ENCODE measurements at places on chromosomes 13 and 19. TPM values are rescaled to one million over a fixed set of nuclear protein-coding genes. Genes with fewer than 3 reads are reported as not detected.

The ASPDH gene
- total RNA-seq: not detected

The SIGLEC12 gene
- not detected for total RNA-seq

The MAP2K2 gene
- 178 TPM for total RNA-seq

DNA sequence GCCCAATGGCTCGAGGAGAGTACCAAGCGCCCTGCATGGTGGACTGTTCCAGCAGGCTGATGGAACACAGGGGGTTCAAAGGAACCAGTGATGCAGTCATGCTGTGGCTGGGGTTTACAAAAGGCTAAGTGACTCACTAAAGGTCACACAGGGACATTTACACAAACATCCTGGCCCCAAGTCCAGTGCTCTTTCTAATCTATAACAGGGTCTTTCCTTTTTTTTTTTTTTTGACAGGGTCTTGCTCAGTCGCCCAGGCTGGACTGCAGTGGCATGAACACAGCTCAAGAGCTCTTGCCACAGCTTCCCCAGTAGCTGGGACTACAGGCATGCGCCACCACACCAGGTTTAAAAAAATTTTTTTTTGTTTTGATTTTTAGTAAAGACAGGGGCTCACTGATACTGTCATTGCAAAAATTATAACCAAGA is 2.8 kb upstream of the SLC25A15 start:
- DNase-seq: peak; percentile 45

DNA sequence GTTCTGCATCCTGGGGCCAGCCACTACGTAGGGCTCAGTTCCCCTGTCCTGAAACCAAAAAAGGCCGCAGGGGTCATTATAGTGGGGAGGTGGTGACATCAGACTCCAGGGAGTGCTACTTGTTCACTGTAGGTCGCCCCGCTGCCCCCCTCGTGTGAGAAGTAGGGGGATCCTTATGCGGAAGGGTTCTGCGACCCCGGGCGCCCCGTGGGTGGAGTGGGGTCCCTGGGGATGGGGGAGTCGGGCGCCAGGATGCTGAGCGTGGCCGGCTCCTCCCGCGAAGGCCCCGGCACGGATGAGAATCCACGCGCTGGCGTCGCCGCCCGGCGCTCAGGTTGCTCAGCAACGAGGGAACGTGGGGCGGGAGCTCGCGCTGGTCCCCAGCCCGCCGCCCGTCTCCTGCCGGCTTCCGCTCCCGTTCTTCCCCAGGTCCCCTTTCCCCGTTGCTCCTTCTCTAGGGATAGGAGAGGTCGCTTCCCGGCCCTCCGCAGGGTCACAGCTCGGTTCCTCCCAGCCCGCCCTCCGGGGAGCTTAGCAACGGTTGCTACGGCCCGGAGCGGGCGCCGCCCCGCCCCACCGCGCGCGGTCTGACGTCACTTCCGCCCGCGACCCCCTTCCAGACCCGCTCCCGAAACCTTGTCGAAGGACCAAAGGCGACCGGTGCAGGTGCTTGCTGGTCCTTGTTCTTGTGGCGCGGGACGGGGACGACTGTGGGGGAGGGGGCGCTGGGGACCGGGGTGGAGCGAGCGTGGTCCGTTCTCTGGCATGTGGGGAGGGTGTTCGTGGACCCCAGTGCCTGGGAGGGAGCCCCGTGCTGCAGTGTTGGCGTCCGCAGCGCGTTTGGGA is at the start of gene NAT14:
Gene NAT14 (plus strand): TSS at position 596 of the 846 bp plus-strand sequence. CDS start 521 bp downstream, outside the sequence.
- peak; percentile 46 for DNase-seq

DNA sequence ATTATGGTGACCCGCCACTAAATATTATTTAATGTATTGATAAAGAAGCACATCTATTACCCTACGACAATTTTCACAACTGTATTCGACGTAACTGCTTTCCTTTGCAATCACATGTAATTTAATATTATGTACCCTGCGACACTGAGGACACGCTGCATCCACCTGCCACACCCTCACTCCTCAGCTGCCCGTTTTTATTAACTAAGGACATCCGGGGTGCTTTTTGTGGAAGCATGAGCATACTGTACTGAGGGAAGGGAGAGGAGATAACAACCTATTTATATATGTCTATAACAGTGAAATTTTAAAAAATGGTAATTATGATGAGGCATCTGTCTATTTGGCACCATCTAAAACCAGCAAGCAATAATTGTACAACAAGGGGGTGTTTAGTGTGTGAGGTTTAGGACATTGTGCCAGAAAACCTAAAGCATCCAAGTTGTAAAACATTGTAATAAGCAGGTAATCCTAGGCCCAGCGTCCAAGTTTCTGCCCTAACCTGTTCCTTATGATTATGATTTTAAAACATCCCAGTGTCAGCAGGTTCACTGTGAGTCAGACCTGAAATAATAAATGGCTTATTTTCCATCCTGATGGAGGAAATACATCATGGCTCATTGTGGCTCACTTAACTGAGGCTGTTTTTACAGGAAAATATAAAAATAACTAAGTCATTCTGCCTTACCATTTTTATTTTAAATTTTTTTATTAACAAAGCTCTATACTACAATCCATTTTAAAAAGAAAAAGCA is 56.3 kb downstream of the FOXO1 start:
- no peak for DNase-seq

DNA sequence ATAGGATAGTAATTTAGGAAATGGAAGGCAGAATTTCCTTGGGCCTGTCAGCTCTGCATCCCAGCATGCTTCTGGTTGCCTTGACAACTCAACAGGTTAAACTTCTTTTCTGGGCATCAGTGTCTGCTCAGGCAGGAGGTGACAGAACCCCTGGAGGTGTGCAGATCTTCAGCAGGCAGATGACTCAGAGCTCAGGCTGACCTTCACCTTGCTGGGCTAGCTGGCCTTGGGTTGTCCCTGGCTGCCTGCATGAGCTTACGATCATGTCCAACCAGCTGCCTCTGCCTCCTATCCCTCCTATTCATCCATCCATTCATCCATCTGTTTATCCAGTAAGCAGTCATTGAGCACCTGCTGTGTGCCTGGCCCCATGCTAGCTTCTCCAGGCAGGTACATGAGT is 81.2 kb upstream of the KCTD15 start:
- DNase-seq: no peak

GRCh38 chr13:42969565-42970172 is 22.4 kb downstream of the EPSTI1 start:
- DNase-seq: peak; percentile 70

- DNase-seq: no peak
Observed at GRCh38 chr19:2731181-2731995, 8.4 kb downstream of the SLC39A3 start.

DNA sequence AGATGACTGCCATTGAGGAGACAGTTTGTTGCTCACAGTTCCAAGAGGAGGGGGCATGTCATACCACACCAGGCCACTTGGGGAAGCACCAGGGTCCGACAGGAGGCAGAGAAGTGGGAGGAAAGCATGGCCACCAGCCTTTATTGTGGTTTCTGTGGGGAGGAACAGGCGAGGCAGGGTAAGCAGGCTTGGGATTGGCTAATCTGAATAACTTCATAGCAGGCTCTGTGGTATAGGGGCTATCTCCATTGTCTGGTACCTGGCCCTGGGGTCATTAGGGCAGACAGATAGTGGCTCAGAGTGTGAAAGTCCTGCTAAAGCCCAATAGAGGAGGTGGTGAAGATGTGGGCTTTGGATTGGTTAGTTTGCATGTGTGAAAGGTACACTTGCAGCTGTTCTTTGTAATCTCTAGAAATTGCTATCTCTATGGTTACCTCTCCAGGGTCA is 35.5 kb downstream of the CBY2 start:
- DNase-seq: no peak

GRCh38 chr19:37902668-37903067 is 3.7 kb downstream of the WDR87 start:
- DNase-seq: peak; percentile 55

- DNase-seq: no peak
Observed at GRCh38 chr19:30666301-30666803, 294.2 kb downstream of the ZNF536 start.

GRCh38 chr13:40187324-40187795 is 479.1 kb downstream of the FOXO1 start:
- DNase-seq: no peak

- DNase-seq: no peak
Observed at GRCh38 chr13:39552246-39552645, 50.7 kb downstream of the LHFPL6 start.

Measured in LHCN-M2 (cell line).